ENCODE measurements at places on chromosomes 11 and 22.

DNA sequence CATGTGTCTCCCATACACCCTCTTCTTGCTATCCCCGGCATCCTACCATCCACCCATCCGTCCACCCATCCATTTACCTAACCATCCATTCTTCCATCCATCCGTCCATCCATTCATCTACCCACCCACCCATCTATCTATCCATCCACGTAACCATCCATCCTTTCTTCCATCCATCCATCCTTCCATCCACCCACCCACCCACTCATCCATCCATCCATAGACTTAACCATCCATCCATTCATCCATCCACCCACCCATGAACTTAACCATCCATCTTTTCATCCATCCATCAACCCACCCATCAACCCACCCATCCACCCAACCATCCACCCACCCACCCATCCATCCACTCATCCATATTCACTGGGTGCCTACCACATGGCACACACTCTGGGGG lies 10.6 kb upstream of the CDC42EP2 start:
- no peak for DNase-seq

- DNase-seq = no peak
These were observed 619 bp downstream of the LRRC75B start for GRCh38 chr22:24592058-24592850.

- no peak for DNase-seq
These were observed 6.3 kb upstream of the IGLL5 start for GRCh38 chr22:22881116-22882000.

DNA sequence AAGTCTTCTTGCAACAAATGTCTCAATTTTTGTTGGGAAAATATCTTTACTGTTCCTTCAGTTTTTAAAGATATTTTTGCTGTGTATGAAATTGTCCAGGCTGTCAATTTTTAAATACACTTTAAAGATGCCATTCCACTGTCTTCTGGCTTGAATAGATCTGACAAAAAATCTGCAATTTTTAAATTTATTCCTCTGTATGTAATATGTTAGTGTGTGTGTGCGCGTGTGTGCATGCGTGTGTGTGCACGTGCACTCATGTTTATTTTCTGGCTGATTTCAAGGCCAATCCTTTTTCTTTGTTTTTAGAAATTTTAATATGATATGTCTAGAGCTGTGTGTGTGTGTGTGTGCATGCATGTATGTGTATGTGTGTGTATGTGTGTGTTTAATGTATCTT lies 263.2 kb upstream of the SESN3 start:
- no peak for DNase-seq

GRCh38 chr11:79369055-79369454 lies 71.8 kb downstream of the TENM4 start:
- DNase-seq = no peak

- no peak for DNase-seq
These were observed 346.4 kb upstream of the B3GAT1 start for GRCh38 chr11:134758342-134758931.

DNA sequence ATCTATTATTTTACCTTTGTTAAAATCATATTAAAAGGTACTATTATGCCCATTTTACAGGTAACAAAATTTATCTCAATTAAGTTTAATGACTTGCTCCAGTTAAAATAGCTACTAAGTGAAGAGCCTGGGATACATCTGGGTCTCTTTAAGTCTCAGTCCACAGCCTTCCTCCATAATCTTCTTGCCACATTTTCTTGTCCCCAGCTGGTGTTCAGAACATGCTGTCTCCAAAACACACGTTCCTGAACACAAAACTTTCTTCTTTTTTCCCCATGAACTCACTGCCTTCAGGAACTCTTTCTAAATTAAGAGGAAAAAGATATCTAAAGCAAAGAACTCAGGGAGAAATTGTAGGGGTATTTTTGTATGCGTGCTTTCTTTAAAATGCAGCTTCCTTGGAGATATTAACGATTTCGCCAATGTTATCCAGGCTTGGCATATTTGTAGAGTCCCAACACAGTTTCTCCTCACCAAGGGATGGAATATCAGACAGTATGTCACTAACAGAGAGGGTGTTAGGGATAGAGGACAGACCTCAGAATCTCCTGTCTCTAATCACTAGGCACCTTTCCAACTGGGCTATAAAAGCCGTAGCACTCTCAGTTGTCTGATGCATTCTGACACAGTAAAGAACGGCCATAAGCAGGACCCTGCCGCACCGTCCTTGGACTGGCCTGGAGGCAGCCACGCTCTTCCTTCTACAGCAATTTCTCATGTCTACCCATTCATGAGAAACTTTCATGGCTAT lies 232.8 kb upstream of the BLID start:
- no peak for DNase-seq

GRCh38 chr11:45341372-45341771 lies 55.2 kb upstream of the SYT13 start:
- no peak for DNase-seq

GRCh38 chr22:19773470-19774040 lies 13.0 kb downstream of the TBX1 start:
- DNase-seq = no peak

- DNase-seq = no peak
These were observed 137.7 kb upstream of the NAV2 start for GRCh38 chr11:19574916-19575315.

DNA sequence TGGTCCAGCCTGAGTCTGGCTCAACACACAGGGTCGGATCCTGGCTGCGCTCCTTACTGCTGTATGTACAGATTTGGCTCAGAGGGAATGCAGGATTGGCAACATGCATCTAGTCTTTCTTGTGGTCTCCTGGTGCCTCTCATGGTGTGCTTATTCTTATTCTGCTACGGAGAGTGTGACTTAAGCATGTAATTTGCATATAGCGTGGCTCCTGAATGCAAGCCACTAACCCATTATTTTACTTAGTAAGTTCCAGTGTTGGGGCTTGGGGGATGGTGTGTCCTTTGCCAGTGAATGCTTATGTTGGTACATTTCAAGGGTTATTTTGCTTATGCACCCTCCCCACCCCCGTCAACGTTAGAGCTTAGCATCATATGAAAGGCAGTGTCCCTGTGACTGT lies 51.2 kb downstream of the PTPRJ start:
- DNase-seq = no peak

- DNase-seq = no peak
These were observed 2.6 kb downstream of the CNTF start for GRCh38 chr11:58625086-58625485.

GRCh38 chr11:72969894-72970335 lies 155.7 kb downstream of the ATG16L2 start:
- no peak for DNase-seq

- no peak for DNase-seq
These were observed 116.0 kb downstream of the MN1 start for GRCh38 chr22:27685515-27685914.

GRCh38 chr22:47381240-47381639 lies 618.8 kb downstream of the TBC1D22A start:
- DNase-seq = no peak

DNA sequence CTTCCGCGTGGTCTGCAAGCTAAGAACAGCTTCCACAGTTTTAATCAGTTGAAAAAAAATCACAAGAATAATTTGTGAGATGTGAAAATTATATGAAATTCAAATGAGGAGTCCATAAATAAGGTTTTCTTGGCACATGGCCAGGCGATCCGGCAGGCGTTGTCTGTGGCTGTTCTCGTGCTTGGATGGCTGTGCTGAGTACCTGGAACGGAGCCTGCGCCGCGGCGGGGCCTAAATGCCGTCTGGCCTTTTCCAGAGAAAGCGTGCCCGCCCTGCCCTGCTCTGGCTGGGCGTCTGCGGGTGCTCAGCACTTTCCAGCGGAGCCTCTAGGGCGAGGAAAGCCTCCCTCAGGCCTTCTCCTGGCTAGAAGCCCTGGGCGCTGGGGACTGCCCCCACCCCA lies 41.8 kb downstream of the OSBPL5 start:
- no peak for DNase-seq

DNA sequence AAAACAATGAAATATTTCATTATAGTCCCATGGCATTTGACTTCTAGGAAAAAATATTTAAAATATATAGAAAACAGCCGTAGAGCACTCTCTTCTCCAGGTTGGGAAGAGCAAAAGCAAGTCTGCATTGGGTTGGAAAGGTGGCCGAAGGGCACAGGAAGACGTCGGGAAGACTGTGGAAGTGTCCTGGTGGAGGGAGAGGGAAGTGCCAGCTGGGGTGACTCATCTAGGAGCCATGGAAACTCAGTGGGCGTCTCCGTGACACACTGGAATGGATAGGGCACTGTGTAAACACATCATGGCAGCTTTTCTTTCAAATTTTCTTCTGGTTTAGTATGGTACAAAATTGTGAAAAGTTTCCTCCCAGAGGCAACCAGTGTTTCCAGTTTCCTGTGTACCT lies 12.7 kb downstream of the GTPBP1 start:
- peak; percentile 71 for DNase-seq

- no peak for DNase-seq
These were observed 122.5 kb upstream of the ZC3H12C start for GRCh38 chr11:109970516-109971183.

DNA sequence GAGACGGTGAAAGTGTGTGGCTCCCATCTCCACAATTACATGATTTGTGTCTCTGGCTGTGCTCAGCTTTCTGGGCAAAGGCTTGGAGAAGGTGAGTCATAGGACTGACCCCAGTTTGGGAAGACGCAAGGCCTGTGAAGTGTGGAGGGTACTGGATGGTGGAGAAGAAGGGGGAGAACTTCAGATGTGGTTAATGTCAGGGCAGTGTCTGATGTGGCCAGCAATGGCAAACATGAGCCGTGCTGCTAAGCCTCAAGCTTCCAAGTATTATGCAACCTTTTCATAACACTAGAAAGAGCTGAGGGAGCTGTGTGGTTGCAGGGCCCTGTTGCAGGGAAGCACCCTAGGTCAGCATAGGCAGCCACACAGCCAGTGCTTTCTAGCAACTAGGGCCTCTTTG lies 110.9 kb downstream of the NTM start:
- no peak for DNase-seq

GRCh38 chr11:15849257-15849656 lies 507.1 kb downstream of the SOX6 start:
- no peak for DNase-seq

DNA sequence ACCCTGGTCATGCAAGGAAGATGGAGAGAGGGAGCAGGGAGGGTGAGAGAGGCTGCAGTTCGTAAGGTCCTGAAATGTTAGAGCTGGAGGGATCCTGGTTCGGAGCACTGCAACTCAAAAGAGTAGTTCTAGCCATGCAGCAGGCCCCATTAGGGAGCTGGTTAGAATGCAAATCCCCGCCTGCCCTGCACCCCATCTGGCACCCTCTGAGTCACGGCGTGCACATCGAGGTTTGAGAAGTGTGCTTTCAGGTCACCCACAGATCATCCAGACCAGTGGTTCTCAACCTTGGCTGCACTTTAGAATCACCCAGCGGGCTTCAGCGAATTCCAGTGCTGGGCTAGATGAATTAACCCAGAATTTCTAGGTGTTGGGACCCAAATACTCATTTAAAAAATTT lies 48.2 kb downstream of the ST3GAL4 start:
- no peak for DNase-seq

- DNase-seq = peak; percentile 64
These were observed 107.3 kb upstream of the HSD17B12 start for GRCh38 chr11:43573233-43573632.

DNA sequence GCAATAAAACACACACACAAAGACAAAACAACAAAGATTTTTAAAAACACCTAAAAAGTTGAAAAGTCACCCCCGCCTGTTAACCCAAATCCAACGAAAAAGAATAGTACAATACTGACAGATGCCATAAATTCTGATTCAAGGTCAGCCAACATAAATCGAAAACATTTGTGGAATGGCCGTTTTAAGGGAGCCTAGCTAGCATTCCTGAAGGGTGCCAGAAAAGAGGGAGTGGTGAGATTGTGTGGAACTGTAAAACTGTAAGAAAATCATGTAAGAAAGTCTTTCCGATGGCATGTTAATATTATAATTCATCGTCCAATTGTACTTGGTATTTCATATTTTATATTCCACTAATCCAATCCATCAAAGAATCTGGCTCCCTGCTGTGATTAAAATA lies 75.1 kb downstream of the RAB38 start:
- DNase-seq = no peak

DNA sequence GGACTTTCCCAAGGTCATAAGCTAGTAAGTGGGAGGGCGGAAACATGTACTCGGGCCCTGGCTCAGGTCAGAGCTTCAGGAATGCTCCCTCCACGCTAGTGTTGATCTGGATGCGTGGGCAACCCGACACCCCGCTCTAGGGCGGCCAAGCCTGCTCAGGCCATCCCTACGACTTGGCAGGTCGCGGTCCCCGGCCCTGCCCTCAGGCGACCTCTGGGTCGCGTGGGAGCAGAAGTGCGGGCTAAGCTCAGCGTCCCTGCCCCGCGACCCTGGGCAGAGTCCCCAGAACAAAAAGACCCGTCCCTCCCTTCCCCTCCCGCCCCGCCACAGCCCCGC lies 781 bp upstream of the TEF start:
- no peak for DNase-seq

DNA sequence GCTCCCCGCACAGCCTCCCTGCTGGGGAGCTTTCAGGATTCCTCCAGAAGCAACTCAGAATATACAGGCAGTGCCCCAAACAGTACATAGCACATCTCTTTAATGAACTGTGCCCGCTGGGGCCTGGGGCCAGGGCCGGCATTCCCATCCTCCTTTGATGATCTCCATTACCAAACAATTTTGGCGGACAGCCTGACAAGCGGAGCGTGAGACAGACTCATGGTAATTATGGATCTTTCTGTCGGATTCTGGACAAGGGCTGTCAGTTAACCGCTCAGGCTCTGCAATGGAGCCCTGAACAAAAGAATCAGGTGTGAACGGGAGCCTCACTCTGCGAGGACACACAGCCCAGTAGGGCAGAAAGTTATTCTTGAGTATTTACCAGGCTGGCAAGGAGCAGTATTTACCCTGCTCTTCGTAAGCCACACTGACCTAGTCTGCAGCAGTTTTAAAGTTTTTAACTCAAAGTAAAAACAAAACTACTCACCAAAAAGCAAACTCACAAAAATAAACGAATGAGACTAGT lies 174.0 kb downstream of the TBC1D22A start:
- DNase-seq = no peak

DNA sequence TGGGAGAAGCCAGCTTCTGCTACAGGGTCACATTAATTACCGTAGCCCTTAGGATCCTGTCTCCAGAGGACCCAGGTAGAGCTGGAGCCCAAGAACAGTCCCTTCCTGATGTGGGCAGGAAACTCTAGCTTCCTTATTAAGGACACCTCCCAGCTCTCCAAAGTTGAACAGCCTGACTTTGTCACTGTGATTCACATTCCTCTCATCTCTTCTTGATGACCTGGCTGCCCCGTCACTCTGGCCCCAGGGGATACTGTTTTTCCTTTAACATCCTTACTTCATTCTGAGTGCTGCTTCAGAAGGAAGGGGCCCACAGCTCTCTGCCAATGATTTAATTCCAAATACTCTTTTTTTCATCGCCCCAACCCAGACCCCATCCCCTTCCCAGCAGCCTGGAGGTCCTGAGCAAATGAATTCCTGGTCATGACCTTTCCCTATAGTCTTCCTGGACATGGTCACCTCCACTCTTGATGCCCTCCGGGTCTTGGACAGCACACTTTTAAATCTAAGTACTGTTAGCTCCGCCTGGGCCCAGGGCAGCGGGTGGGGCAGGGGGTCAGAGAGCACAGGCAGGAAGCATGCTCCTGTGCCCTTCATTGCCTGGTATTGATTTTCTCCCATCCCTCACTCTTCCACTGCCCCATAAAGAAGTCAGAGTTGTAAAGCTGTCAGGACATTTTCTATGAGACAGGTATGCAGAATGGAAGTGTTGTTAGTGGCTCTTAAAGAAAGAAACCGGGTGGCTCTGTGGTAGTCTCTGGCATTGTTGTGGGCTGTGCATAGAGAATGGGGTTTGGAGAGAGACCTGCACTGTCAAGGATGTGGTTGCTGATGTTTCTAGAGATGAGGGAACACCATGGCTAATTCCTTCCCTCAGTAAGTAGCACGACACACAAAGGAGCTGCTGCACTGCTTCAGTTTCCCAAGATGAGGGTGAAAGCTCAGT lies 22.3 kb upstream of the SPON1 start:
- DNase-seq = no peak

GRCh38 chr11:21110415-21110814 lies 441.0 kb downstream of the NELL1 start:
- DNase-seq = no peak
